ENCODE measurements at places on chromosomes 4 and X. TPM values are rescaled to one million over a fixed set of nuclear protein-coding genes. Genes with fewer than 3 reads are reported as not detected.

DNA sequence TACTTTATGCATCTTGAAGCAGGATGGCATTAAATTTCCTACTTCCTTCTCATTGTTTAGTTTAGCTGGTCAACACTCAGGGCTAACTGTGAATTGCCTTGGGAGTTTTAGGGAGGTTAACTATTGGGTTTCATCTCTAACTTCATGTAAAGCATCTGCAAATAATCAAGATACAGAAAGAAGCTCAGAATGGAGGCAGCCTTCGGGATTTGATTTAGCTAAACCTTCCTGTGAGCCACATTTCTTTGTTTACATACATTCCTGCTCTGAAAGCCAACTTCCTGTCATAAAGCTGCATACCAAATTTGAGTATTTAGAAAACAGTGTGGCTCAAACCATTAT, 131.7 kb upstream of the PCDH18 start:
- no peak for DNase-seq

DNA sequence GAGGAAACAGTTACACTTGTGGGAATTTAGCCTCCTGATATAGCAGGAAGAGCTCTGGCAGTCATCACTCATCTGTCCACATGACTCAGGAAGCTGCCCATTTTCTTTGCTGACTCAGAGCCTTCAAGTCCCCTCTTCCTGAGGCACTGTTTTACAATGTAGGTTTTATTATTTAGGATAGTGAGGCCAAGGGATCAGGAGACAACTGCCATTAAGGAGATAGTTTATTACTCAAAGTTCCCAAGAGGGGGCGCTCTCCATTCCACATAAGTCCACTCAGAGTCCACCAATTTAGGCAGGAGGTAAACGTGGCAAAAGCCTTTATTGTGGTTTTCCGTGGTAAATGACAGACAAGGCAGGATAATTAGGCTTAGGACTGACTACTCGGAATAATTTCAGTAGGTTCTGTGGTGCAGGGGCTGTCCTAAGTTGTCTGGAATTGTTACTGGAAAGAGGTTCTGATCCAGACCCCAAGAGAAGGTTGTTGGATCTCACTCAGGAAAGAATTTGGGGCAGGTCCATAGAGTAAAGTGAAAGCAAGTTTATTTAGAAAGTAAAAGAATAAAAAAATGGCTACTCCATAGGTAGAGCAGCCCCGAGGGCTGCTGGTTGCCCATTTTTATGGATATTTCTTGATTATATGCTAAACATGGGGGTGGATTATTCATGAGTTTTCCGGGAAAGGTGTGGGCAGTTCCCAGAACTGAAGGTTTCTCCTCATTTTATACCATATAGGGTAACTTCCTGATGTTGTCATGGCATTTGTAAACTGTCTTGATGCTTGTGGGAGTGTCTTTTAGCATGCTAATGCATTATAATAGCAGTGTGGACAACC, 96.0 kb upstream of the RAB40AL start:
- DNase-seq: no peak

- DNase-seq: no peak
Measured at GRCh38 chr4:54570822-54571221, 86.9 kb upstream of the KIT start.

The MAGEA9B gene
- total RNA-seq: not detected

DNA sequence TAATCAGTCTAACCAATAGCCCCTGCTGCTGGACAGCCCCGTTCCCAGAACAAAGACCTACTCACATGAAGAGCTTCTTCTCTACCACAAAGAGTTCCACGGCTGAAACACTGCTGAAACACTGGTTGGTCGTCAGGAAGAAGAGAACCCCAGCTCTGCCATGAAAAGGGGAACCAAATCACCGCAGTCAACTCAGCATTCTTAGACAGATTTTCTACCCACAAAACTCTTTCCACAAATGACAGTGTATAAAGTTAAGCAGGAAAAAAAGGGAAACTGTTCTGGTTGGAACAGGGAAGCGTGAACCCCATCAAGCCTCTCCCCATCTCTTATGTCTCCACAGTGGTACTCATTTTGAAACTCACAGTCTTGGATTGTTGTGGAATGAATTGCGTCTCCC, 57.3 kb downstream of the ABCG2 start:
- no peak for DNase-seq

DNA sequence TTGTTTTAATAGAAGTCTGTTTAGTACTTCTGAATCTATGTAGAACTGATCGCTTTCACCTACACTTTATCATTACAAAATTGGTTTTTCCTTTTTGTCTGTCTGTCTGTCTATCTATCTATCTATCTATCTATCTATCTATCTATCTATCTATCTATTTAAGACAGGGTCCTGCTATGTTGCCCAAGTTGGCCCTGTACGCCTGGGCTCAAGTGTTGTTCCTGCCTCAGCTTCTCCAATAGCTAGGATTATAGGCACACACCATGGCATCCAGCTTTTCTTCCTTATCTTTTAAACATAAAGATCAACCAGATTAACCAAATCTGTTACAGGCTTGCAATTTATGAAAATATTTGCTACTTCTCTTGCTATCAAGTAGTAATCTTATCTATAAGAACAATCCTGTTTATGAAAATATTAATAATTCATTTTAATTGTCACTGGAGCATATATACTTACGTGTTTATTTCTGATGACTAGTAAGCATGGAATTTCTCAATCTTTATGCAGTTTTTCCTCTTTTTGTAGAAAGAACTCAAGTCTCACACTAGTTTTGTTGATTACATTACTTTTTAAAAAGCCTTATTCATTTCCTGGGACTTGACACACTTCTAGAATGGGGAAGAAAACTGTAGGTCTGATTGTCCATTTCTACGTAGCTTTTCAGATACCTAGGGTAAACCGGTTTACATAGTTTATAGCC, 24.5 kb downstream of the KIAA0232 start:
- DNase-seq: no peak

The NSG1 gene
- total RNA-seq: 56.6 TPM

- DNase-seq: no peak
Measured at GRCh38 chr4:124632439-124632838, 80.1 kb downstream of the ANKRD50 start.

The TLR10 gene
- not detected for total RNA-seq

DNA sequence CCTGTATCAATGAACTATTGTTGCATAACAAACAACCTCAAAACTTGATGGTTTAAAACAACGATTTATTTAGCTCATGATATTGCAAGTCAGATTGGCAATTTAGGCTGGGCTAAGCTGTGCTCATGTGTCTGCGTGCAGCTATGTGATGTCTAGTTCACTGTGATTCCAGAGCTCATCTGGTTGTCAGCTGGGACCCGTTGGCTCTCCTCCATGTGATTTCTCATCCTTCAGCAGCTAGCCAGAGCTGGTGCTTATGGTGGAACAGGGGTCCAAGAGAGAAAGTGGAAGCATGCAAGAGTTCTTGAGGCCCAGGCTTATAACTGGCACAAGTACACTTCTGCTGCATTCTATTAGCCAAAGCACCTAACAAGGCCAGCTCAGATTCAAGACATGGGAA, 28.8 kb upstream of the TRPC3 start:
- no peak for DNase-seq

DNA sequence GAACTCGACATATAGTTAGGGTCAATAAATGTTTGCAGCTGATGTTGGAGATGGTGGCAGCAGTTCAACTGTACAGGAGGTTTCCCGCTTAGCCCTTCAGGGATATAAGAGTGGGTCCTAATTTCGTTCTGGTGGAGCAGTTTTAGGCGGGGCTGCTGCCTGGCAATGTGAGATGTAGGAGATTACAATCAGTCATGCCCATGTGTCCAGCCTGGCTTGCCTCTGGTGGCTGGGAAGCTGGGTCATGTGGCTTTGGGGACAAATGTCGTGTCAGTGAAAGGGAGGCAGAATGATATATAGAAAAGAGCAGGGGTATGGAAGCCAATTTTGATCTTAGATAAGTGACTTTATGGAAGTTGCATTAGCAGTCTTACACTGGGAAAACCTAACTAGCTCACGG, 129.4 kb downstream of the CLCN4 start:
- no peak for DNase-seq

All from H1 (cell line).